H1 (cell line): ENCODE measurements at places on chromosomes 12 and 14.
A peak's percentile ranks its signal among the peaks of the same experiment; 100 is the strongest.

- no peak for DNase-seq
Observed at GRCh38 chr12:47085815-47086252, 6.1 kb upstream of the AMIGO2 start.

GRCh38 chr12:87349681-87350080, 679.5 kb downstream of the C12orf50 start:
- DNase-seq, result no peak

- no peak for DNase-seq
Observed at GRCh38 chr12:9626291-9626690, 18.6 kb upstream of the KLRB1 start.

DNA sequence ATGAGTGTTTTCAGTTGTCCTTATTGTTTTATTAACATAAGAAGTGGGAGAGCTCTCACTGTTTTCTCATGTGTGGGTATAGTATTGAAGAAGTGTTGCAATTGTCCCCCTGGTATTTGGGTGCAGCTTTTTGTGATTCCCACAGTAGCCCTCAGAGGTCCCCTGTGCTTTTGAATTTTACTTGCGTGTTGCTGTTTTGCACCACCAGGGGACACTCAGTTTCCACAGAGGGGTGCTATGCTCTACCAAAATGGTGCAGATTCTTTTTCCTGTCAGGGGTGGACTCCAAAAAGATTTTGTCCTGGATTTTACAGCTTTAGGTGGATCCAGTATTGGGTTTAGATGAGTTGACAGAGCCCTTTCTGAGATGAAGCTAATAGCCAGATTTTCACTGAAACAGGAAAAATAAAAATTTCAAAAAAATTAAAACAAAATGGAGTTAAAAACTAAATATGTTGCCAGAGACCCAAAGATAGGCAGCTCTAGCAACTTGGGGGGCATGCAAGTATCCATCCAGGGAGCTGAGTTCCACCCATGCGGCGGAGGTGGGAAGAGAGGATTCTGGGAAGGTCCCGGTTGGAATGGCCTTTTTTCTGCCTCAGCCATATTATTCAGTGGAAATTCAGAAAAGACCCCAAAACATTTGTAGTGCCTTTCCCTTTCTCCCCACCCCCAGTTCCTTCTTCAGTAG, 50.2 kb downstream of the TTLL5 start:
- DNase-seq, result no peak

- DNase-seq, result no peak
Observed at GRCh38 chr12:117027251-117028086, 71.7 kb downstream of the TESC start.

DNA sequence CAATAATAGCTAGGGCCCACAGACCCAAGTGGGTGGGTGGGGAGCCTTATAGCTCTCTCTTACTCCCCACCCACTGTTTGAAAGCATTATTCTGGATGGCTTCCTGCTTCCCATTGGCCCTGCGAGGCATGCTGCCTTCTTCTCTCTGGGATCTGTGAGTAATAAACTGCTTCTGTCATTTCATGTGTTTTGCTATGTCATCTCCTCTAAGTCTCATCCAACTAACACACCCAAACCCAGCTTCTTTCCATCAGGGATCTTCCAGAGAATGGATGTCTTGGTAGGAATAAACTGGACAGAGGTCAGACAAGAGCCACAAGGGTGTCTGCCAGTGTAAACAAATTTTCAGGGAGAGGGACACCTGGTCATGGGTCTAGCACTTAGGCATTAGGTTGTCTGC, 66.4 kb upstream of the BDKRB2 start:
- DNase-seq, result no peak

DNA sequence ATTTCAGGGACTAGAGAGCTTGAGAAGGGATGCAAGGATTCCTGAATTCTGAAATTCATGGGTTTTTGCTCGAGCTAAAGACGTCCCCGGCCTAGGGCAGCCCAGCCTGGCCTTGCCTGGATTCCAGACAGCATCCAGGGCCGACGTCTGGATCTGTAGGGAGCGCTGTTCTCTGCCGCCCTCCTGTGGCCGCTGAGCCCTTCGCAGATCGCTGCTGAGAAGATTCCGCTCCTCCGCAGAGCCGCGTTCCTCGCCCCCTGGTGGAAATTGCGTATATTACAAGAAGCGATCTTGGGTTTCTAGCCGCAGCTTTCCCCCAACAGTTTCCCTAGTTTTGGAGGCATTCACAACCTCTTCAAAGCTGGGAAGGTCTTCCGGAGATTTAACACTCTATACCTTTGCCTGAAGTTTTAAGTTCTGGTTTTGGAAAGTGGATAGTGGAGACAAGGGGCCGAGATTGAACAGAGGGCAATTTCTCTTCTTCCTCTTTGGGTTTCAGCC, 5.1 kb downstream of the CISTR start:
- peak; percentile 77 for DNase-seq

DNA sequence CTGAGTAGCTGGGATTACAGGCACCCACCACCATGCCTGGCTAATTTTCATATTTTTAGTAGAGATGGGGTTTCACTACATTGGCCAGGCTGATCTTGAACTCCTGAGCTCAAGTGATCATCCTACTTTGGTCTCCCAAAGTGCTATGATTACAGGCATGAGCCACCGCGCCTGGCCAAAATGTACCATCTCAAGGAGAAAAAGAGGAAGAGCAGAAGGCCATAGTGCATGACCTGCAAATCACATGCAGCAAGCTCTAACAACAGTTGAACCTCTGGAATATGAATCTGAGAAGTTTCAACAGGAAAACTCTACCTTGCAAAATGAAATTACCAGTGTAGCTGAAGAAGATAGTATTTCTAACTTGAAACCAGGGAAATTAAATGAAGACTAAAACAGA, 17.1 kb upstream of the SERPINA1 start:
- DNase-seq, result no peak

DNA sequence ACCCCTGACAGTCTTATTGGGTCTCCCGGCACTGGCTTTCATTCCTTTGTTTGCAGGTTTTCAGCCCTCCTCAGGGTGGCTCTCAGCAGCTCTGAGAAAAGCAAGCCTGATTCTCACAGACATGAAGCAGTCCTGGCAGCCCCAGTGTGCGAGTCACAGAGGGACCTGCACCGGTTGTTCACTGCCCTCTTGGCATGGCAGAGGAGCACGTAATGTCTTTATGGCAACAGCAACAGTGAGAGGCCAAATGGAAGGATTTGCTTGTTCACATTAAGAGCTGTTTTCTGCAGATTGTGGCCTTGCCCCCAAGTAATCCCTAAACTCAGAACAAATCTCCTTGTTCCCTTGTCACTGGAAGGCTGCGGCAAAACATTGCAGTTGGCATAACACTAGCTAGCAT, 3.4 kb downstream of the KCNA5 start:
- DNase-seq, result no peak

DNA sequence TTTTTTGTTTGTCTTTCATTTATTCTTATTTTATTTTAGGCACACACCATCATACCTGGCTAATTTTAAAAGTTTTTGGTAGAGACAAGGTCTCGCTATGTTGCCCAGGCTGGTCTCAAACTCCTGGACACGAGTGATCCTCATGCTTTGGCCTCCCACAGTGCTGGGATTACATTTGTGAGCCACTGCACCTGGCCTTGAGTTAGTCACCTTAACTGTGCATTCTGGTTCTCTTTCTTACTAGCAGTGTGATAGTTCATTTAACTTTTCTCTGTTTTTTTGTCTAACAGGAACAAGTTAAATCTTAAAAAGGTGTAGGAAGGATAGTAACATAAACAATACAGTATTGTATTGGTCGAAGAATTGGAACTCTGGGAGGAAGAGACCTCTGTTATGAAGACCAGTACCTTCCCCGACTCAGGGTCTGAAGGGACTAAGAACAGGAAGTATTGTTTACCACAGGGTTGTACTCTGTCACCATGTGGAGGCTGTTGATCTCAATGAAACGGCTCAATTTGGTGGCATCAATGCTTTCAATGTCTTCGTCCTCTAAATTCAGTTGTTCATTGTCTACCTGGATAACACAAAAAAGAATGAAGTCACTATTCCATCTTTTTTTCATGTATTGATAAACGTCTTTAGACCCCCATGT, 17.7 kb downstream of the ERP27 start:
- no peak for DNase-seq

- DNase-seq, result no peak
Observed at GRCh38 chr12:132027636-132028035, 77.9 kb downstream of the EP400 start.

DNA sequence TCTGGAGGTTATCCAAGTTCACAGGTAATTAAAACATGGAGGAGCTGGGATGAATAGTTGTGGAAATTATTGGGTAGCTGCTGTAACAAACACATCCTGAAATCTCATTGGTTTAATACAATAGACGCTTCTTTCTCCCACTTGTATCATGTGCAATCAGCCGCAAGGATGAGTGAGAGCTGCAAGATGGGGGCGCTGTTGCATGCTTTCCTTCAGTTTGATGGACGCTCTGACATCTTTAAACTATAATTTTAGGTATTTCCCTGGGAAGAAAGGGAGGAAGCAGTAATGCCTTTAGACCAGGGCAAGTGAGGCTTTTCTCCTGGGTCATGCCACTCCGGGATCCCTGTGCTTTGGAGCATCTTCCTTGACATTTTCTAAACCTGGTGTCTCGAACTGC, 178.7 kb downstream of the PAWR start:
- peak; percentile 78 for DNase-seq

DNA sequence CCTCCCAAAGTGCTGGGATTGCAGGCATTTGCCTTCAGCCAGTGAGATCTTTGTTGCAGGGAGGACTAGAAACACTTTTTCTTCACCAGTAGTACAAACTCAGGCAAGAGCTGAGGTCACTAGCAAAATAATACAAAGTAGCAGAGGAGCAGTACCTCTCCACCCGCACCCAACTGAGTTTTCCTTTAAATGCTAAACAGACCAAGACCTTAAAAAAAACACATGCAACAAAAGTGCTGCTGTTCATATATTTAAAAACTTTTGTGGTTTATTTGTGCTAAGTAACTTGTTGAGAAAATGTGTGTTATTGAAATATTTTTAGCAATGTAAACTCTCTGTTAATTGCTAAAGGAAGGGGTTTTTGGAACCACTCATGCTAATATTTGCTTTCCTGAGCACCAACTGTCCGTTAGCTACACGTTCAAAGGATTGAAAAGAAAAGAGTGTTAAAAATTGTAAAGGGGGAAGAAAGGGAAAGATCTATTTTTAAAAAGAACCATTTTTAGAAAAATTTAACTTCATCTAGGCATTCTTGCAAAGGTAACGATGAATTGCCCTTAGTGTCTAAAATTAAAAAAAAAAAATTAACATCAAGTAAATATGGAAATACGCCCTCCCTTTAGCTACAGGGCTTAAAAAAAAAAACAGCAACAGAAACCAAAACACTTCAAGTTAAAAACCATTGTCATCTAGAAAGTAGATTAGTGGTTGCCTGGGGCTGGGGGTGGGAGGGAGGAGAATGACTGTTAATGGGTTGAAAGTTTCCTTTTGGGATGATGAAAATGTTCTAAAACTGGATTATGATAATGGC, 114.0 kb upstream of the KRAS start:
- DNase-seq, result no peak

- no peak for DNase-seq
Observed at GRCh38 chr12:77725611-77726010, 105.1 kb upstream of the NAV3 start.

DNA sequence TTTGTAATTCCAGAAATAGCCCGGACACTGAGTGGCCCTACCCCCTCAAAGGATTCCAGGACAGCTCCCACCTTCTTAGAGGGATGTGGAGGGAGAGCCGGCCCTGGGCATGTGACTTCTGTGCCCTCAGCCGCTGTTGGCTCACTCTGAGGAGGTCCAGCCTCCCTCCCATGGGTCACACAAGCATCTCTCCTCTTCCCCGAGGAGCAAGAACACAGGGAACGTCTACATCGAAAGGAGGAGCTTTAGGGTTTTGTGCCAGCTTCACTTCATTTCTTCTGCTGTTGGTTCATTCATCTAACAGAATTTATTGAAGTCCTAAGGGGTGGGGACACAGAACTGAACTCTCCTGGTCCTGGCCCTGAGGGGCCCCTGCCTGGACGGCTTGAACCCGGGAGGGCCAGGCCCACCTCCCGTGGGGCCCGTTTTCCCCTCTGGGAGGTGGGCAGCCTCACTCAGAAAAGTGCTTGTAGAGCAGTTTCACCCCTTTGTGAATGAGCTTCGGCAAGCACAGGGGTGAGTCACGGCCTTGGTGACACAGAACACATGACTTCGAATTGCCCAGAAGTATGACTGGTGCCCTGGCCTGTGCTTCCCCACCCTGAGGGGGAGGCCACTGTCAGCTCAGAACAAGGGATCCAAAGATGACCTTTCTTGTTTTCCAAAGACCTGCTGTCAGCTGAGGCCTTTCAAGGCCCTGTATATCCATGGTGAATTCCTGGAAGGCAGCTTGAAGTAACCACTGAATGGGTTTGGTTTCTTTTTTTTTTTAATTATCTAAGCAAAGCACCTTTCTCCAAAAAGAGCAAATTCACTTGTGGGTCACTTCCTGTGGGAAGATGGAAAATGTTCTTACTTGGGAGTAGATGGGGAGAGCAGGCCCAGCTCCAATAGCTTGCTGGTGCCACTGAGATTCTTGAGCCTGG, 39.2 kb downstream of the NFKBIA start:
- no peak for DNase-seq

DNA sequence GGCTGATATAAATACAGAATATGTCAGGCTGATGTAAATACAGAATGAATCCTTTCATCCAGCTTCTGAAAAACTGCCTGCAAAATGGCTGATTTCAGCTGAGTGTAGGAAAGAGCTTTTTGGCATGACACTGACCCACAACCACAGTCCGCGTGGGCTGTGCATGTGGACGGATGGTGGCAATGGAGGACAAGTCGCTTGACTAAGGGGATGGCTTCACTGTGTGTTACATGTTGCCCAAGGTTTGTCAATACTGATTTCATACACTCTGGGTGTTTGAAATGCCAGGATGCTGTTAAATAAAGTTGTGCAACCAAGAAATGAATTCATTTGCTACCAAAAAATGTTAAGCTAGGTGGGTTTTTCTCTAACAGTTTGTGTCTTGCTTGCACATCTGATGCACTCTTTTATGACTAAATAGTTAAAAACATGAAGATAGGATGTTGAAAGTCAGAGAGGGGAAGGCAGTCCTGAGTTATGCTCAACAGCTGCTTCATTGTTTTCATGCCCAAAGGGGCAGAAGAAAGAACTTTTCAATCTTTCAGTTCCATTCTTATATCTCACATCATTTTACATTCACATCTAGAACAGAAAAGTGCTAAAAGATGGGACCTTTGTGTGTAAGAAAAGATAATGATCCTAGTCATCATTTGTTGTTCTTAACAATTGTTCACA, 36.5 kb upstream of the OVCH1 start:
- no peak for DNase-seq

DNA sequence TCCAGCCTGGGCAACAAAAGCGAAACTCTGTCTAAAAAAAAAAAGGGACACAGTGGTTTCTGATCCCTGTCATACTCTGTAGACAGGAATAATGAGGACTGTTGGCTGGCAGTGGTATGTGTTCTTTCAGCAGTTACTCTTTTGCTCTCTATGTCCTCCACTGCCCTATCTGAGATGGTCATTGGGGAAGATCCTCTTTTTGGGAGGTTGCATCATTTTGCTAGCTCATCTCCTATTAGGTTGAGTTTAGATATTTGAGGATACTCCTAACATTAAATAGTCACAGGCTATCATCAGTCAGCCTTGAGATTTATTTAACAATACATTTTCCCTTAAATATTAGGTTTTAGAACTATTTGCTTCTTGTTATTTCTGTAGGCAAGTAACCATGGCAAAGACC, 5.9 kb upstream of the CCDC91 start:
- DNase-seq, result no peak

GRCh38 chr14:51621654-51622053, 30.1 kb upstream of the FRMD6 start:
- DNase-seq, result no peak
